Dermis microvascular lymphatic vessel endothelial cell (primary cell): ENCODE measurements at places on chromosomes 1 and 21. TPM values are rescaled to one million over a fixed set of nuclear protein-coding genes. Genes with fewer than 3 reads are reported as not detected.

GRCh38 chr1:242800521-242800920 lies 276.0 kb upstream of the PLD5 start:
- DNase-seq, result no peak

DNA sequence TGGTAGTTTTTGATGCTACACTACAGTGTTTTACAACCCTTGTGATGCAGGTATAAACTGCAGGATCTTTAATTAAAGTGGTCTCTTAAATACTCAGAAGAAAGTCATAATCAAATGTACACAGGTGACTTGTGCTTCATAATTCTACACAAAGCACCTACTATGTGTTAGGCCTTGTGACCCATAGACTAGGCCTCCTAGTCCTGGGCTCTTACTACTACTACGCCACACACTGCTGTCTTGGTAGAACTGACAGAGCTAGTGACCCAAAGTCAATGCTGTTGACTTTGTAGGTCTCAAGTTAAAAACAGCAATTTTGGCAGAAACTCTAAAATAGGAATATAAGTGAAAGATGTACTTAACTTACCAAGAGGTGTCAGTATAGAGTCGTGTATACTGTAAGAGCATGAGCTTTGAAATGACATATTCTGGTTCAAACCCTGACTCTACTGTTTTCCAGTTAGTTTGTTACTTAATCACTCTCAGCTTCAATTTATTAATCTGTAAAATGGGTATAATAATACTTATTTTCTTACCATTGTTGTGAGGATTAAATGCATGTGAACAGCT lies 48.6 kb upstream of the LMO4 start:
- DNase-seq, result no peak

- peak; percentile 75 for DNase-seq
These were observed 25.0 kb downstream of the SZT2 start for GRCh38 chr1:43414634-43415223.

EVI5 gene
- 16.8 and 19.4 TPM in 2 replicates for total RNA-seq

- DNase-seq, result no peak
These were observed 5.8 kb downstream of the FAM43B start for GRCh38 chr1:20558191-20558590.

DNA sequence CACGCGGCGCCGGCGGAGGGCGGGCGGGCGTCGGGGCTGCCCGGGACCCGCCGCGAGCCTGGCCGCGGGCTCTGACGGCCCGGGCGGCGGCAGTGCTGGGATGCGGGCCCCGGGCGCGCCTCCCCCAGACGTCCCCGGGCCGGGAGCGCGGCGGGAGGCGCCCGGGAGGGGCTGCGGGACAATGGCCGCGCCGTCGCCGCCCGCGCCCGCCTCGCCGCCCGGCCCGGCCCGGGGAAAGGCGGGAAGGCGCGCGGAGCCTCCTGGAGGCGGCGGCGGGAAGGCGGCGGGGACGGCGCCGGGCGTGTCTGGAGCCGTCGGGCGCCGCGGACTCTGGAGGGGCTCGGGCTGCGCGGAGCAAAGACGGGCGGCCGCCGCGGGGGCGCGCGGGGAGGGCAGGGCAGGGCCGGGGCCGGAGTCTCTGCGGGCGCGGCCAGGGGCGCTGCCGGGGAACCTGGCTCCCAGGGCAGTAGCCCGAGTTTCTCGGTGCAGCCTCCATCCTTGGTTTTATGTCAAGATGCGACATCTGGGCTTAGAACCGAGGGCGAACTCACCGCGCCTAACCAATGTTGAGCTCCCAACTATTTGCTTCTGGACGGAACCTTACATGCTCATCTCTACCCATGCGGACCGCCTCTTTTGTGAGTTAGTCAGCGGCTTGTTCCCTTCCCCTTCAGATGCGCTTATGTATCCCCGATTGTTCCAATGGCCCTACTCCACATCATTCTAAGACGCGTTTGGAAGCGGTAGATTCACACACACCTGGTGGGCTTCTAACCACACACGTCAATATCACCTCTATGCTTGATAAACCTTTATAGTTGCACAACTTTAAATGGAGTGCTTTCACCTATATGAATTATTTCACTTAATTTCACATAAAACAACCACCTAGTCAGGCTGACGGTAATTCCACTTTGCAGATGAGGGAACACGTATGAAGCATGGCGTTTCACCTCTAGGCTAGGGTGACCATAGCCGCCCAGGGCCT lies 651 bp downstream of the ZBTB8A start:
- peak; percentile 56 for DNase-seq

GRCh38 chr1:222454186-222454585 lies 93.7 kb downstream of the HHIPL2 start:
- no peak for DNase-seq

DNA sequence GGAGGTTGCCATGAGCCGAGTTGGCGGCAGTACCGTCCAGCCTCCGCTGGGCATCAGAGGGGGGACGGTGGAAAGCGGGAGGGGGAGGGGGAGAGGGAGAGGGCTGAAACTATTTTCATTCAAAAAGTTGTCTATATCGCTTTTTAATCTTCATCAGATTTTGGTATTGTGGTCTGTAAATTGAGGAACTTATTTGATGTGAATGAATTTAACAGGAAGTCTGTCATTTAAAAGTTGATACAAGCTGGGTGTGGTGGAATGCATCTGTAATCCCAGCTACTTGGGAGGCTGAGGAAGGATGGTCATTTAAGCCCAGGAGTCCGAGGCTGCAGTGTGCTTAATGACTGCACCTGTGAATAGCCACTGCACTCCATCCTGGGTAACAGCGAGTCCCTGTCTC lies 3.0 kb upstream of the EPHX4 start:
- DNase-seq, result no peak

- no peak for DNase-seq
These were observed 59.6 kb downstream of the FOXO6 start for GRCh38 chr1:41420860-41421259.

MTMR11 gene
- 0.25 and 0.64 TPM in 2 replicates for total RNA-seq

DNA sequence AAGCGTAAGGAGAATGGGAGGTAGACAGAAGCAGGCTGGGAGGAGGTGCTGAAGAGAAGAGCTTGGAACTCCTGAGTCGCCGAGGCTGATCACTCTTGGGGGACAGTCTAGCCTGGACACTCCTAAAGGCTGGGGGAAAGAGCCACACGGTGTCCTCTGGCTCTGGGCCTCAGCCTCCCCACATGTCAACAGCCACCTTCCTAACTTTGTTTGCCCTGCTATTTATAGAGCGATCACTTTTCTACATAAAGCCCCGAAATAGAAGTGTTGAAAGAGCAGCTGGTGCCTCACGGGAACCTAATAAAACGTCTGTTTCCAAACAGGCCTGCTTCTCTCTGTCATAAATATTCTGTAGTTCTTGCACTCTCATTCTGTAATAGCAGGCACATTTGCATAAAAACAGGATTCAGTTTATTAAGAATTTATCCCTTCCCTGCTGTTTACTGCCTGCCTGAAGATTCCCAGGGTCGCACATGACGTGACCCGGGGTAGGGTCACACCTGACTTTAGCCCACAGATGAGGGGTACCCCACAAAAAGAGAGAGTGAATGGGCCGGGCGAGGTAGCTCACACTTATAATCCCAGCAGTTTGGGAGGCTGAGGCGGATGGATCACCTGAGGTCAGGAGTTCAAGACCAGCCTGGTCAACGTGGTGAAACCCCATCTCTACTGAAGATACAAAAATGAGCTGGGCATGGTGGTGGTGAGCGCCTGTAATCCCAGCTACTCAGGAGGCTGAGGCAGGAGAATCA lies 212.5 kb downstream of the TOMM20 start:
- DNase-seq, result peak; percentile 62

PCP4L1 gene
- total RNA-seq, result not detected in 2 replicates

DNA sequence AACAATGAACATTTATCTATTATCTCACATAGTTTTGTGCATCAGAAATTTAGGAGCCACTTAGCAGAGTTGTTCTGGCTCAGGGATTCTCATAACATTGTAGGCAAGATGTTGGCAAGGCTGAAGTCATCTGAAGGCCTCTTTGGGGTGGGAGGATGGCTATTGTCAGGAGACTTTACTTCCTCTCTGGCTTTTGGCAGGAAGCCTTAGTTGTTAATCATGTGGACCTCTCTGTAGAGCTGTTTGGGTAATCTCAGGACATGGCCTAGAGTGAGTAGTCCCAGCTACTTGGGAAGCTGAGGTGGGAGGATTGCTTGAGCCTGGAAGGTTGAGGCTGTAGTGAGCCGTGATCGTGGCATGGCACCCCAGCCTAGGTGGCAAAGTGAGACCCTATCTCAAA lies 40.2 kb downstream of the RASAL2 start:
- DNase-seq, result no peak

DNA sequence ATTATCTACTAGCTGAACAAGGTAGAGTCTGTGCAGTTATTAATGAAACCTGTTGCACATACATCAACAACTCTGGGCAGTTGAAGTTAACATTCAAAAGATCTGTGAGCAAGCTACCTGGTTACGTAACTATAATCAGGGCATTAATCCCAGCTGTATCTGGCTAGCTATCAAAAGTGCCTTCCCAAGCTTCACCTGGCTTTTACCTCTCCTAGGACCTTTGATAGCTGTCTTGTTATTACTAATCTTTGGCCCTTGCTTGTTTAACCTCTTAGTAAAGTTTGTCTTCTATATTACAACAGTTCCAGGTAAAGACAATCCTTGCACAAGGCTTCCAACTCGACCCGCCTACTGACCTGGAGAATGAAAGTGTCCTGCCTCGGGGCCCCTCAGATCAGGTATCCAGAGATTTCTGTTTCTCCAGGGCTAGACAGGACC lies 29.6 kb upstream of the SLC6A9 start:
- DNase-seq, result no peak

DNAJC11 gene
- 32.4 and 32.5 TPM in 2 replicates for total RNA-seq

B3GALT2 gene
- 1.5 and 3.7 TPM in 2 replicates for total RNA-seq

GRCh38 chr1:10818262-10819197 lies 22.1 kb upstream of the CASZ1 start:
- no peak for DNase-seq

DNA sequence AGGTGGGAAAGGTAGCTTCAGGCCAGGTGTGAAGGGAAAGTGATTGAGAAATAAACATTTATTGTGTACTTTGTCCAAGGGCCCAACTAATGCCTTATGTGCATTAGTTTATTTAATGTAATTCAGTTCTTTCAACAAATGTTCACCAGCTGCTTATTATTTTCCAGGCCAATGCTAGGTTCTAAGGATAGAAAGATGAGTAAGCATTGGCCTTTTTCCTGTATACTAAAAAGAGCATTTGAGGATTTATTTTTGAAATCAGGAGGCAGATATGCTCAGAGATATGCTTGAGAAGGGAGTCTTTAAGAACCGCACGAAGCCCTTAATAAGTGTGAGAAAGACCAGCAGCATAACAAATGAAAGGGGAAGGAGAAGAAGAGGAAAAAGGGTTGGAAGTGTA lies 32.0 kb downstream of the CLCA1 start:
- no peak for DNase-seq

- DNase-seq, result no peak
These were observed 6.1 kb upstream of the NTPCR start for GRCh38 chr1:232944347-232944746.

TMEM269 gene
- under 0.01 TPM in 1 of 2 replicates, not detected in the other for total RNA-seq

- DNase-seq, result no peak
These were observed 228.3 kb downstream of the KAZN start for GRCh38 chr1:14826731-14827326.

DNA sequence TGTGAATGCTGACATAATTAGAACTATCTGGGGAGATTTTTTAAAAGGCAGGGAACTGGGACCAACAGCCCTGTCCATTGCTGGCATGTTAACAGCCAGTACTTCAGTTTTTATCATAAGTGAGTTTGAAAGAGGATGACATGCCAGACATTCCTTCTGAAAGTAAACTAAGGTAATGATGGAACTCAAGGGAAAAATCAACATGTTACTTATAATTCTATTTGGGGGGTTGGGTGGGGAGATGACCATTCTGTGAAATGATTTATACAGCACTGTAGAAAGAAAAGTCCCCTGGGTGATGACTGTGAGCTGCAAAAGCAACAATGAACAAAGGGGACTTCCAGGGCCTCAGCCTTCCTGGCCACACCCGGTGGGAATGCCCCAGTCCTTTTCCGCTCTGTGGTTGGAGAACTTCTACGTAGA lies 5.4 kb upstream of the LAMC2 start:
- DNase-seq, result peak; percentile 94

DNA sequence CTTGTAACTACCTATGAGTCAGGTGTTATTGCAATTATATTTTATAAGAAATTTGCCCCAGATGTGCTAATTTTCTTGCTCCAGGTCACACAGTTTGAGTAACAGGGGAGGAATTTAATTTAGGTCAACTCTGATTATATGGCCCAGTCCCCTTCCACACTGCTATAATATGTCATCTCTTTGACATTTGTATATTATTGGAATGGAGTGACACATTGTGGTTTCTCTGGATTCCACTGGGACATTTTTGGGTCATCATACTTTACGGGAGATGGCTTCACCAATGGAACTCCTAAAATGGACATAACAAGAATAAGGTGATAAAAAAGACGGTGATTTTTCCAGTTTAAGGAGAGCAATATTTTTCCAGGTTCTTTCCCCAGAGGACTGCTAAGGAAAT lies 191.2 kb downstream of the DISC1 start:
- no peak for DNase-seq
